ENCODE measurements at places on chromosomes 1 and 21. TPM values are rescaled to one million over a fixed set of nuclear protein-coding genes. Genes with fewer than 3 reads are reported as not detected.

Gene SLC37A1
- total RNA-seq: 22.6 TPM

Gene AXDND1
- 31.5 TPM for total RNA-seq

Gene MROH7
- 72.7 TPM for total RNA-seq

Gene ARHGEF2
- 56.6 TPM for total RNA-seq

Gene ANKRD34A
- 0.31 TPM for total RNA-seq

Gene GPR37L1
- 0.56 TPM for total RNA-seq

Gene GUCA2B
- not detected for total RNA-seq

Gene KCNQ4
- total RNA-seq: 2.4 TPM

Gene LRRC8B
- total RNA-seq: 42.1 TPM

Gene FAM163A
- total RNA-seq: 3.5 TPM

Gene CD1B
- not detected for total RNA-seq

Gene KLHDC8A
- 12.9 TPM for total RNA-seq

Gene ANGPTL7
- total RNA-seq: not detected

DNA sequence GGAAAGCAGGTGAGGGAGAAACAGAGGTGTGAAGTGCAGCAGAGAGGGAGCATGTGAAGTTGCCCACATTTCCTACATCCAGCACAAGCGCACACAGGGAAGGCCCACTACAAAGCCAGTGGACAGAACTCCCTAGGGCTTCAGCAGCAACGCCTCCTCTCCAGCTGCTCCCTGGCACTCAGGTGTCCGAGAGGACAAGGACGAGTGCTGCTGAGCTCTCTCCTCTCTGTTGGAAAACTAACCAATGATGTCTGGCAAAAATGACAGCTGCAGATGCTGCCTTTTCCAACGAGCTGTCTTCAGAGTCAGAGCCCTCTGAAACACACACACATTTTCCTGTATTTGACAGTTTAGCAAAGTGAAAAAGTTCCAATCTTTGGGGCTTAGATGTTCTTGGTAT, 86.8 kb downstream of the HSF2BP start:
- DNase-seq: no peak

DNA sequence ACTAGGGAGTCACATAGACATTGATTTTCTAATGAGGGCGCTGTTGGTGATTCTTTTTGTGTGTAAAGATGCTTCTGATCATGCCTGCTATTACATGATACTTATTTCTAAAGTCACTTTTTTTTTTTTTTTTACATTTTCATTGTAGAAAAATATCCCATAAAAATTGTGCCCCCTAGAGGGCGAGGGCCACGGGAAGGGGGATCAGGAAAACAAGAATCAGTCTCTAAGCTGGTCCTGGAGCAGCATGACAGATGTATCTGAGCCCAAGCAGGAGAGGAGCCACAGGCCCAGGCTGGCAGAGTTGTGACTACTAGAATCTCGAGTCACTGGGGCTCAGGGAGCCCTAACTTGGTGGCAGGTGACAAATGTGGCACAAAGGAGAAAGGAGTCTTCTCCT, 28.1 kb downstream of the ZSCAN20 start:
- no peak for DNase-seq

DNA sequence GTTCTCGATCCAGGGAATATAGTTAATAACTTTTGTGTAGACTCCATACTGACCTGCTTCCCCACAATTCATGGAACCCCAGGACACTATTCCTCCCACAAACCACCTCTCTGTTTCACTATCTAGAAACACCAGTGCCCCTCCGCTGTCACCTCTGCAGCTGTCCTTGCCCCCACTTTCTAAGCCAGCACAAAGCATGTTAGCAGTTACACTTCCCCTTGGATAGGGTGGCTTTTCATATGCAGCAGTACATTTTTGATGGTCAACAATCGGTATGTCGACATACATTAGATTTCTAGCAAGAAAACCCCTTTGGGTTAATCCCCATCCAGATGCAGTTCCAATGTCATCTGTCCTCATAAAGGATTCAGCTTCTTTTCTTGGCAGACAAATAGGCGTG, 14.4 kb downstream of the TARDBP start:
- DNase-seq: no peak

DNA sequence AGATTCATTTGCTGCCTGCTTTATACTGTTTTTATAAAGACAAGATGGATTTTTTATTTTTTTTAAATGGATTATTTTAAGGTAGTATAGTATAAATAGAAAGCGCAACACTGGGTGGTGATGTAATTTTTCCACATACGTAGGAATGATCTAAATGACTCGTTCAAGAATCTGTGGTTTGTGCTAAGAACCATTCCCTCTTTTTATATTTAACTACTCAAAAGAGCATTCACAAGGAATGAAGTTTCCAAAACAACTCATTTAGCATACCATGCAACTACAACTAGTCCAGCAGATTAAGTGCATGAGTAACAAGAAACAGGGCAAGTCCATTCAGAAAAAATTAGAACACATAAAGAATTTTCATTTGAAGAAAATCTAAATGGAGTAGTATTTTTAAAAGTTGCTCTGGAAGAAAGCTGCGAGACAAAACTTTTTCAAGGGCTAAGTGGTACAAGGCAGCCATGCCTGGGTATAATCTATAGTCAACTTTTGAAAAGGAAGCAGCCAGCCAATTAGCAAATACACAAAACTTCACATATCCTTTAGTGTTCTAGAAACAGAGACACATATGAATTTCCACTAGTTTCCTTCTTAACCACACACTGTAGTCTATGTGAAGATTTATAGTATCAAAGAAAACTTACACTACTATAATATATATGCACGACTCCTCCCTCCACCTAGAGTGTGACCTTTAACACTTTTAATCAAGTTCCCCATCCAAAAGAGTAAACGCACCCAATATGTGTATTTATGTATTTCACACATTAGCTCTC, 23.4 kb downstream of the GTF2B start:
- DNase-seq: no peak

DNA sequence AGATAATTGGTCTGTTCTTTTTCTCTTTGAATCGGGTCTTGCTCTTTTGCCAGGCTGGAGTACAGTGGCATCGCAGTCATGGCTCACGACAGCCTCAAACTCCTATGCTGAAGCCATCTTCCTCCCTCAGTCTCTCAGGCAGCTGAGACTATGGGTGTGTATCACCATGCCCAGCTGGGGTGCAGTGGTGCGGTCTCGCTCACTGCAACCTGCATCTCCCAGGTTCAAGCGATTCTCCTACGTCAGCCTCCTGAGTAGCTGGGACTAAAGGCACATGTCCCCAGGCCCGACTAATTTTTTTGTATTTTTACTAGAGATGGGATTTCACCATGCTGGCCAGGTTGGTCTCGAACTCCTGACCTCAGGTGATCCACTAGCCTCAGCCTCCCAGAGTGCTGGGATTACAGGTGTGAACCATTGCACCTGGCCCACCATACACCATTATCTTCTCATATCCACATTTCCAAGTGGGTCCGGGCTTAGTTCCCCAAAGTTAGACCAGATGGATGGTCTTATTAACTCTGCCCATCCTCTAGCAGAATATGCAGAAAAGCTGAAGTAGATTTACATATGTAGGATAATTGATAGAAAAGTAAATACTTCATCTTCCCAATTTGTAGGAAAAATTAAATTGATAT, 13.1 kb downstream of the CCDC17 start:
- no peak for DNase-seq

GRCh38 chr1:62263006-62263813, 56.0 kb downstream of the KANK4 start:
- no peak for DNase-seq

- DNase-seq: no peak
Measured at GRCh38 chr1:49351768-49352167, 575.1 kb upstream of the BEND5 start.

DNA sequence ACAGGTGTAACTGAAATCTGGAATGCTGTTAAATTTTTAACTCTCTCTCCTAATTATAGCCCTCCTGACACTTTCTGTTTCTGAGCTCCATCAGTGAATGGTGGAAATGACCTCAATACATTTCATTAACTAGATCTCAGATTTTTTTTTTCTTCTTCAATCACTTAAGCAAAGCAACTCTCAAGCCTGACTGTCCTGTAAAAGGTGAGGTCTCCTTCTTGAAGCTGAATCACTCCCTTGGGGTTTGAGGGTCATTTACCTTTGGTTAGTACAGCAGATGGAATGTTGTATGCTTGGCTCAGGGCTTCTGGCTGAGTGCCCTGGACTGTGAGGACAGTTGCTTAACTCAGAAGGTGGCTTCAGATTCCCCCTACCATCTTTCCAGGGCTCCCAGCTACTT, 518.7 kb downstream of the PTPRC start:
- no peak for DNase-seq

DNA sequence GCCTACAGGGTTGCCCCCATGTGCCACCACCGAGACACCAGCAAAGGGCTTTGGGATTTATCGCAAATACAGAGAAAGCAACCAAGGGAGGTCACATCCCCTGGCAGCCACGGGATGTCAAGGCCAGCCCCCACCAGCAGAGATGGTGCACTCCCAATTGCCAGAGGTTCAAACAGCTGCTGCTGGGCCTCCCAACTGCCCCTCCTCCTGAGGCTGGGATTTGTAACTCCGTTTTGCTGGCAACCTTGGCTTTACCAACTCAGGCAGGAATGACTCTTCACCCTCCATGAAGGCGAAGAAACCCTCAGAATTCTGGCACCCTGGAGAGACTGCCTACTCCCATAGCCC, 11.6 kb downstream of the TMEM53 start:
- no peak for DNase-seq

DNA sequence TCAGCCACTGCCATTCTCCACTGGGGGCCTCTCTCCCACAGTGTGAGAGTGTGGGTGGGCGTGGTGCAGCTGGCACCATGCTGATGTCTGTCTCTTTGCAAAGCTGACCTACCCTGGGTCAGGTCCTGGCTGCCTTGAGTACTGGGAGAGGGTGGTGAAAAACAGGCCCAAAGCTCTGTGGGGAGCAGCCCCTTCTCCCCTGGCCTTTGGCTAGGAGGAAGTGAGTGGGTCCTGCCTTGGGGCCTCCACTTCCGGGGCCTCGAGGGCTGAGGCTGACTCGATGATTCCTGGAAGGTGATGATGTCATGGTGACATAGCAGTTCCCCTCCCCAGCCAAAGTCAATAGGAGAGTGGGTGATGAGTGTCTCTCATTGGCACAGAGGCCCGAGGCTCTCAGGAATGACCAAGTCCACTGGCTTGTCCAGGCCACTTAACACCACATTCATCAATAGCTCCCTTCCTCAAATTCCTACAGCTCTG, 53.0 kb downstream of the IER5 start:
- DNase-seq: no peak

GRCh38 chr21:24183077-24183476, 1424.2 kb downstream of the MRPL39 start:
- no peak for DNase-seq

DNA sequence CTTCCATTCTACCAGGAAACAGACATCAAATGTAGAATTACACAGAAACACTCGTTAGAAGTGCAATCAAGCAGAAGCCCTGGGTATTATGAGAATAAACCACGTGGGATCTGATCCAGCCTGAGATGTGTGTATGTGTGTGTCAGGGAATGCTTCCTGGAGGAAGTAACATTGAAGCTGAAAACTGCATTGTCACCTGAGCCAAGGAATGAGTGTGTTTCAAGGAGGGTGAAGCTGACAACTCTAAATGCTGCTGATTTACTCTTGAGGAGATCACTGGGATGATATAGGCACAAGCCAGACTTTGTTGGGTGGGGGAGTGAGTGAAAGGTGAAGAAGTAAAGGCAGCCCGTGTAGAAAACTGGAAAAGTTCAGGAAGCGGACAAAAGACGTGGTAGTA, 27.6 kb downstream of the FAAH start:
- no peak for DNase-seq

GRCh38 chr1:215043401-215043800, 39.1 kb upstream of the KCNK2 start:
- DNase-seq: no peak

GRCh38 chr1:62271134-62271533, 48.1 kb downstream of the KANK4 start:
- no peak for DNase-seq

- DNase-seq: no peak
Measured at GRCh38 chr1:214276786-214277185, 4.2 kb upstream of the SMYD2 start.

GRCh38 chr1:176068256-176068655, 138.8 kb downstream of the COP1 start:
- DNase-seq: no peak

DNA sequence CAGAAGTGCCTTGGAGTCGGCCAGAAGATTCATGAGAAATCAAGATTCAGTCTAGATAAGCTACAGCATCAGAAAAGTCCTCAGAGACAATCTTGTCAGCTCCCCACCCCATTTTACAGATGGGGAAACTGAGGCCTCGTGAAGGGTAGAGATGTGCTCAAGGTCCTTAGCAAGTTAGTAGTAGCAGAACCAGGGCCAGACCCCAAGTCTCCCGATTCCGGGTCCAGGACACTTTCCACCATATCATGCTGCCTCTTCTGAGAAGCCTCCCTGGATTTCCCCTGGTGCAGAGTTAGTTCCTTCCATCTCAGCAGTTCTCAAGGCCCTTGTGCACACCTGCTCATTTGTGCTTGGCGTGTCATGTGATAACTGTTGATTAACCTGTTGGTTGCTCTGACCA, 91.5 kb upstream of the ACTL8 start:
- DNase-seq: no peak

DNA sequence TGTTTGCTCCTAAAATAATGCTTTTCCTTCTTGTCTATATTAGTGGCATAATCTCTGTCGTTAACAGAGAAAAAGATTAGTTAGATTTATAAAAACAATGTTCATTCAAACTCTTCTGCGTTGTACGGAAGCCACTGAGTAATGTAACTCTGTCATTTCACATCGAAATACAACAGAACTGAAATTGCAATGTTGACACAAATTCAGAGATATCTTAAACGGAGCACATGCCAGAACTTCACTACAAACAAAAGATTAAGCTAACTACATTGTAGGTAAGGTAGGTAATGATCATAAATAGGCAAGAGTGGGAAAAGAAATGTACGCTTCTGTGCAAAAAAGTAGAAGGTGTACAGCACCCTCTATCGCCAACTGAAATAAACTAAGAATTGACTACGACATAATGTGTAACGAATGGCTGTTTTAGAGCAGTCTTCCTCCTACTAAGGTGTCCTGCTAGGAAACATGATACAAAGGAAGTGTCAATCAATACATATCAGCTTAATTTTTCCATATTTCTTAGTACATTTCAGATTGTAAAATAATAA, 56.6 kb downstream of the PCNX2 start:
- DNase-seq: no peak

- no peak for DNase-seq
Measured at GRCh38 chr21:42093991-42094421, 22.9 kb downstream of the UMODL1 start.

DNA sequence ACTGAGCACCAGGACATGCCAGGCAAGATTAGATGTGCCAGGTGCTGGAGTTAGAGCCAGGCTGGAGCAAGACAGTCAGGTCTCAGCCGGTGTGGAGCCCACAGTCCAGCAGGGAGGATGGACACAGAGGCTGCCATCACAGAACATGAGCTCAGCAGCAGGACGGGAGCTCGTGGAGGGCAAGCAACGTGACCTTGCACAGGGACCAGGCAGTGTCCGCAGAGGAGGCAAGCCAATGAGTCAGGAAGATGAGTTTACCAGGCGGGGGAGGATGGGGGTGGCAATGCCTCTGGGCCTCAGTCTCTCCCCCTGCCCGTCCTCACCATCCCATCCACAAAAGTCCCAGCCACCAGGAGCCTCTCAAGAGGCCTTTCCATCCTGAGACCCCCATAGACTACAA, 20.7 kb upstream of the ZC3H12A start:
- DNase-seq: no peak

DNA sequence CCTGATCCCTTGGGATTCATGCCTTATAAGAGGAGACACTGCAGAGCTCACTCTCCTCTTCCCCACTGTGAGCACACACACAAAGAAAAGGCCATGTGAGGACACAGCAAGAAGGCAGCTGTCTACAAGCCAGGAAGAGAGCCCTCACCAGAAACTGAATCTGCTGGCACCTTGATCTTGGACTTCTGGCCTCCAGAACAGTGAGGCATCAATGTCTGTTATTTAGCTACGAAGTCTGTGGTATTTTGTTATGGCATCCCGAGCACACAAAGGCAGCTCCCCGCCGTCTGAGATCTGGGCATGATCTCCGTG, 47.1 kb upstream of the RPL11 start:
- no peak for DNase-seq
